A375 (cell line): ENCODE measurements at places on chromosomes 11 and 22. TPM values are rescaled to one million over a fixed set of nuclear protein-coding genes. Genes with fewer than 3 reads are reported as not detected.

The CD6 gene
- not detected in 2 replicates for total RNA-seq

The NXPE1 gene
- not detected in 2 replicates for total RNA-seq

The SPA17 gene
- total RNA-seq = 14.1 and 18.0 TPM in 2 replicates

The LGALS12 gene
- total RNA-seq = 0.08 and 0.26 TPM in 2 replicates

The HEPN1 gene
- total RNA-seq = not detected in 2 replicates
